HFFc6 (cell line): ENCODE measurements at places on chromosomes 7 and 10. TPM values are rescaled to one million over a fixed set of nuclear protein-coding genes. Genes with fewer than 3 reads are reported as not detected.
A peak's percentile ranks its signal among the peaks of the same experiment; 100 is the strongest.

DNA sequence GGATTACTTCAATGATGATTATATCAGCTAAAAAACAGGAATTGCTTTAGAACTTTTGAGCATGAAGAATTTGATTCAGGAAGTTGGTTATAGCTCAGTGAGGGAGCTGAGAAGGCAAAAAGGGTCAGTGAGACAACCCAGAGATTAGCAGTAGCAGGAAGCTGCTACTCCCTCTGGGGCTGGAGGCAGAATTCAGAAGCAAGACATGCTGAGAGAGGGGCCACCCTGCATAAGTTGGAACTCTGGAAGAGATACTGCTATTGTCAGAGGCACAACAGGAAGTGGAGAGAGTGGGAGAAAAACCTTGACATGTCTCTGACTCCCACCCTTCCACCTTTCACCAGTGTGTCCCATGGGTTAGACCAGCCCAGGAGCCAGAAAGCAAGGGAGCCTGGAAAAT lies 488.7 kb downstream of the ADRA2A start:
- DNase-seq = no peak
- peaks cover 2% of the 10 kb centered on the region for H3K27me3 ChIP-seq
- no peak overlapping the region for H3K27ac ChIP-seq
- no peak overlapping the region for H3K4me3 ChIP-seq
- H3K36me3 ChIP-seq = no peaks in the 10 kb centered on the region

Gene GRID2IP
- total RNA-seq = not detected in 3 replicates

DNA sequence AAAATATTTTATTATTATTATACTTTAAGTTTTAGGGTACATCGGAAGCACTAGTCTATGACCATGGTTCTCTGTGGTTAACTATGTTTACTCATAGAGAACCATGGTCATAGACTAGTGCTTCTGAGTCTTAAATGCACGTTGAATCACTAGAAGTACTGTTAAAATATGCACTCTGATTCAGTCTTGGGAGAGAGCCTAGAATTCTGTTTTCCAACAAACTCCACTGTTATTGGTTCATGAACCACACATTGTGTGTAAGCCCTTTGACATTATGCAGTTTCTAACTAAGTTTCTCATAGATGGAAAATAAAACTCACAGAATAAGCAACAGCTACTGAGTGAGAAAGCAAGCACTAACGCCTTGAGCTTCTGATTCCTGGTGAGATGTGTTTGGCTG lies 1120.6 kb downstream of the SORCS1 start:
- H3K27ac ChIP-seq = no peak overlapping the region
- H3K27me3 ChIP-seq = no peaks in the 10 kb centered on the region
- H3K36me3 ChIP-seq = peaks cover 4% of the 10 kb centered on the region; the same call in 1 of the 2 replicates
- DNase-seq = no peak
- no peak overlapping the region for H3K4me3 ChIP-seq

DNA sequence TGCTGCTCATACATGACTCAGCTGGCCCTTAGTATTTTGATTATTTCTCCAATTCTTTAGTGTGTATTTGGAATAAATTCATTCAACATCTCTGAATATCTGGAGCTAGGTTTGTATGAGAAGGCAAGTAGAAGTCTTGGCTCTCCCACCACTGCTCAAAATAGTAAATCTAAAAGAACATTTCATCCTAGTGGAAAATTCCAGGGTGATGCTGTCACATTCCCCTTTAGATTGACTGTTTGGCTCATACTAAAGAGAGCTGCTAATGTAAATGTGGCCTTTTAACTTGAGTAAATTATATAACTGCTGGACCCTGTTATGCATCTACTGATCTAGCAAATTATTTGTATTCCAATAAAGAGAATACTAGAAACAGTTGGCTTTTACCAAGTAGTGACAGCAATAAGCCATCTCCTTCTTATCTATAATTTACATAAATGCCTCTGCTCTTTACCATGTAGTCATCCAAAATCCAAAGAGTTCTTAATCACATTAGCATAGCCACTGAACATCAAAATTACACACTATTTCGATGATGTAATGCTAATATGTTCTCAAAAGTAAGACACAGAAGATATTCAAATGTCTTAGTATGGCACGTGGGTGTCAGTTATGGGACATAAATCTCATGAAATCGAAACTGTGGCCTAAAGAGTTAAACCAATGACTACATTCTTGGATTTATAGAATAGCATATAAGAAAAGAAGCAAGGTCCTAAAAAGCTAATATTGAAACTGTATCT lies 86.9 kb upstream of the KCND2 start:
- no peaks in the 10 kb centered on the region for H3K4me1 ChIP-seq
- H3K27ac ChIP-seq = no peak overlapping the region
- no peak for DNase-seq
- no peaks in the 10 kb centered on the region; the same call in 1 of the 2 replicates for H3K36me3 ChIP-seq

GRCh38 chr10:35735412-35735811 lies 93.3 kb upstream of the FZD8 start:
- no peak overlapping the region for H3K4me3 ChIP-seq
- peaks cover 3% of the 10 kb centered on the region for H3K27me3 ChIP-seq
- H3K36me3 ChIP-seq = no peaks in the 10 kb centered on the region
- H3K4me1 ChIP-seq = peaks cover 6% of the 10 kb centered on the region
- peak; percentile 47 for DNase-seq

Gene HOXA5
- 1.4 to 2.9 TPM (median 2.6 TPM) in 3 replicates for total RNA-seq

DNA sequence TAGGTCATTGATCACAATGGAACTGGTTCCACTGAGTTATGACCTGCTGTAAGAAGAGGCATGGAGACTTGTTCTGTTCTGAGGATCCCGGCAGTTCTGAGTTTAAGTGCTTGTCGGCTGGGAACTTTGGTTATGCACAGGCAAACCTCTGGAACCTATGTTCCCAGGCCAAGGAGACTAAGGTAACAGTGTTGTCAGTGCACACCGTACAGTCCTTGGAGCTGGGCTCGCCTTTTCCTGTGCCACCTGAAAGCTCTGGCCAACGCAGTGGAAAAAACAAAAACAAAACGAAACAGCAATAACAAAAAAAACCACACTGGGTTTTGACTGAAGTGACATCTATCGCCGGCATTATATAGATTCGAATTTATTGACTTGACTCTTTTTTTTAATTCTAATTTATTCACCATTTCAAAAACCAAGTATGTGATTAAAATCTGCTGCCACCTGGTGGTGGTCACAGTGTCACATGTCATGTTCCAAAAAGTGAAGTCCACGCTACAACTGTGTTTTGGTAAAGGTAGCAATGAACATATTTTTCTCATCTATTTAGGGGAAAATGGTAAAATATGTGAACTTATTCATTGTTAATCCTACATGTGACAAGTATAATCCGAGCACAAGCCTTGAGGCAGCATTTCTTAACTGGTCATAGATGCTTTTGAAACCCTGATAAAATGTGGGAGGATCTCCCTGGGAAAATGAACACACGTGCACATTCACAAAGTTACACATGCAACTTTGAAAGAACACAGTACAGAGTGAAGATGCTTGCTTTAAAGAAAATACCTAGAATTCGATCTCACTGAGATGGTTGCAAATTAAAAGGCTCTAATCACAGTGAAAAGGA lies 113.8 kb upstream of the PPP2R2D start:
- no peaks in the 10 kb centered on the region for H3K4me1 ChIP-seq
- no peak overlapping the region for H3K27ac ChIP-seq
- no peaks in the 10 kb centered on the region; the same call in 1 of the 2 replicates for H3K36me3 ChIP-seq

Gene GDF2
- total RNA-seq = not detected in 3 replicates

GRCh38 chr7:157250605-157251228 lies 86.1 kb upstream of the DNAJB6 start:
- peaks cover 15% of the 10 kb centered on the region; the same call in 1 of the 2 replicates for H3K36me3 ChIP-seq
- peaks cover 8% of the 10 kb centered on the region for H3K4me1 ChIP-seq
- no peak overlapping the region for H3K27ac ChIP-seq
- peak; percentile 52 for DNase-seq

GRCh38 chr7:80387634-80388193 lies 124.2 kb downstream of the GNAT3 start:
- no peaks in the 10 kb centered on the region for H3K27me3 ChIP-seq
- H3K36me3 ChIP-seq = no peaks in the 10 kb centered on the region

Gene SOSTDC1
- 0.10 TPM in 1 of 2 replicates, not detected in the other for total RNA-seq

Gene SLC29A4
- 0.84 to 2.1 TPM (median 1.2 TPM) in 3 replicates for total RNA-seq

DNA sequence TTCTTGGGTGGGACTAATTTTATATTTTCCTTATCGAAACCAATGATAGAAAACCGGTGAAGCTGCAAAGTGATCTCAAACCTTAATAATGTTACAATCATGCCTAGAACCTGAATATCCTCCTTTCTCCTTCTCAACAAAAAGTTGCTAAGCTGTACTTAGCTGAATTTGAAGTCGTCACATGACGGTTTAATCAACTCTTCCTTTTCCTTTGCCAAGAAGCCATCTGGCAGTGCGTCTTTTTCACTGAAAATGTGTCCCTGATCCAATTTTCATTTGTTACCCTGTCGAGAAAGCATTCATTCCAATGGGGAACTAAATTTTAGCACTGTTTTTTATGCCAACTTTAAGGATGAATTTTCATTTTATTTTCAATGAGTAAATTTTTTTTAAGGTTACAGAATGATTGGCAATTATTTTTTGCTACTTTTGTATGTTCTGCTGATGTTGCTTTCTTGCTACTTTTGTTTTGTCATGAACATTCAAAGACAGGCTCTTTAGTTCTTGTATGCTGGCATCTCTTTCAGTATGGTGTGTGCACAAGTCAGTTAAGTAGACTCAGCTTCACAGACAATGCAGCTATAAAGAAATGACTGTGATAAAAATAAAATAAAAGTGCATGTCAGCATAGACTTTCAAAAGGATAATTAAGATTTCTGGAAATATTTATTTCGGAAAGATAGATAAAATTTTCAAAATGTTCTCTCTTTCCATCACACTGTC lies 980.0 kb downstream of the DNAJB9 start:
- H3K4me1 ChIP-seq = no peaks in the 10 kb centered on the region
- no peak overlapping the region for H3K4me3 ChIP-seq
- DNase-seq = no peak
- H3K27ac ChIP-seq = no peak overlapping the region

Gene GJD4
- not detected in 3 replicates for total RNA-seq

Gene TAS2R3
- not detected in 2 replicates for total RNA-seq

Gene DRGX
- total RNA-seq = 0.15 to 0.35 TPM (median 0.30 TPM) in 3 replicates

DNA sequence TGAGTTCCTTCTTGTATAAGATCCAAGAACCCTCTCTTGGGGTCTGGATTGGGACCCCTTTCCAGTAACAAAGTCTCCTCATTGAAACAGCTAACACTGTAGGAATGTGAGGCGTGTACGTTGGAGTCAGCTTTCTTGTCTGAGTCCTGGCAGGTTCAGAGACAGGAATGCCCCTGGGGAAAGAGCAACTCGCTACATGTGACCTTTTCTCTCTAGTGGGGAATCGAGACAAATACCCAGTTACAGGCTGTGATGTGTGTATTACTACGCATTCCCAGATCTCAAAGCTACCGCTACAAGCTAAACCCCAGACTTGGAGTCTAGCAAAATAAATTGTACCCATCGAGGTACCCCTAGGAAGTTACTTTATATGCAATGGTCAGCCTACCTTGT lies 85.6 kb upstream of the FRMD4A start:
- no peak overlapping the region for H3K4me3 ChIP-seq
- DNase-seq = no peak
- peaks cover 38% of the 10 kb centered on the region for H3K4me1 ChIP-seq
- H3K27ac ChIP-seq = no peak overlapping the region; the same call in 1 of the 2 replicates
- no peaks in the 10 kb centered on the region for H3K36me3 ChIP-seq

GRCh38 chr10:129028451-129028850 lies 438.6 kb upstream of the MGMT start:
- no peak overlapping the region for H3K27ac ChIP-seq
- H3K27me3 ChIP-seq = no peaks in the 10 kb centered on the region
- H3K4me3 ChIP-seq = no peak overlapping the region
- H3K4me1 ChIP-seq = no peaks in the 10 kb centered on the region
- H3K36me3 ChIP-seq = no peaks in the 10 kb centered on the region
- DNase-seq = no peak
